ENCODE measurements at places on chromosomes 12 and 14. TPM values are rescaled to one million over a fixed set of nuclear protein-coding genes. Genes with fewer than 3 reads are reported as not detected.

DNA sequence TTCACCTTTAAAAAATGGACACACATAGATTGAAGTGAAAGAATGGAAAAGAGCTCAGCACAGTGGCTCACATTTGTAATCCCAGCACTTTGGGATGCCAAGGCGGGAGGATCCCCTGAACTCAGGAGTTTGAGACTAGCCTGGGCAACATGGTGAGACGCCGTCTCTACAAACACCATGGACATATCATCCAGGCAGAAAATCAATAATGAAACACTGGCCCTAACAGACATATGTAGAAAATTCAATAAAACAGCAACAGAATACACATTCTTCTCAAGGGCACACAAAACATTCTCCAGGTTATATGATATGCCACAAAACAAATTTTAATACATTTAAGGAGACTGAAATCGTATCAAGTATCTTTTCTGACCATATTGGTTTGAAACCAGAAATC, 7.4 kb downstream of the WASHC3 start:
- ATAC-seq = no peak

GRCh38 chr14:97916100-97916499, 1118.9 kb downstream of the VRK1 start:
- no peak for ATAC-seq

- no peak for ATAC-seq
Observed at GRCh38 chr14:67970923-67971322, 151.3 kb downstream of the RAD51B start.

- no peak for ATAC-seq
Observed at GRCh38 chr12:6620137-6620884, 13.1 kb upstream of the CHD4 start.

DNA sequence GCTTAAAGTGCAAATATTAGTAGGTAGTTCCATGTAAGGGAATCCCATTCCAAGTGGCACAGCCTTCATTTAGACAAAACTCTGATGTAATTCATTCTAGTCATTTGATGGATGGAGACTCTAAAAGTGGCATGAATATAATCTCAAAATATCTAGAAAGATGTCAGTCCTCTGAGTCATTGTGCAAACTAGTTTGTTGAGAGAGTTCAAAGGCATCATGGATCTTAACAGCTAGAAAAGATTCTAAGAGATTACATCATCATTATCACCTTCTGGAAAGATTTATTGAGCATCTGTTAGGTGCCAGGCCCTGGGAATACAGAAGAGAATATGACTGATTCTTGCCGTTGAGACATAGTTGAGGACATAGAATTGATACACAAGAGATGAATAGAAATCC, 30.7 kb downstream of the CRADD start:
- ATAC-seq = no peak

- ATAC-seq = no peak
Observed at GRCh38 chr12:57110104-57111030, 795 bp downstream of the STAT6 start.

The RNASE1 gene
- 49.6 TPM for total RNA-seq

The ZNF140 gene
- total RNA-seq = 23.7 TPM

The IRAK3 gene
- 39.2 TPM for total RNA-seq

The PMEL gene
- total RNA-seq = 1.4 TPM

The C14orf132 gene
- total RNA-seq = 17.7 TPM

The MUCL1 gene
- total RNA-seq = not detected

Data from motor neuron (in vitro differentiated cells).